ENCODE measurements at places on chromosomes 16 and 17.

- no peak for DNase-seq
These were observed 2.0 kb downstream of the LHX1 start for GRCh38 chr17:36939052-36939801.

GRCh38 chr16:24589997-24590396 lies 50.6 kb downstream of the RBBP6 start:
- no peak for DNase-seq

GRCh38 chr17:12463102-12463501 lies 202.6 kb upstream of the MYOCD start:
- no peak for DNase-seq

GRCh38 chr17:82217530-82218204 lies 5.0 kb upstream of the CCDC57 start:
- DNase-seq: peak; percentile 64

GRCh38 chr16:49482690-49483089 lies 109.1 kb downstream of the C16orf78 start:
- DNase-seq: no peak

GRCh38 chr17:30520882-30521281 lies 43.7 kb downstream of the GOSR1 start:
- no peak for DNase-seq

- DNase-seq: peak; percentile 69
These were observed 500 bp downstream of the MAF start for GRCh38 chr16:79599837-79600637.

Measured in ELF-1 (cell line).